Sigmoid colon (tissue), 7 donors: ENCODE measurements at places on chromosomes 5 and 9. TPM values are rescaled to one million over a fixed set of nuclear protein-coding genes. Genes with fewer than 3 reads are reported as not detected.

GAS1 gene
- 73.4 TPM for total RNA-seq

- no peaks in the 10 kb centered on the region for H3K36me3 ChIP-seq
- H3K27ac ChIP-seq = no peak overlapping the region
- peaks cover 8% of the 10 kb centered on the region for H3K4me1 ChIP-seq
- H3K4me3 ChIP-seq = no peak overlapping the region
These were observed 23.8 kb upstream of the ALDH1B1 start for GRCh38 chr9:38368731-38369130.

DNA sequence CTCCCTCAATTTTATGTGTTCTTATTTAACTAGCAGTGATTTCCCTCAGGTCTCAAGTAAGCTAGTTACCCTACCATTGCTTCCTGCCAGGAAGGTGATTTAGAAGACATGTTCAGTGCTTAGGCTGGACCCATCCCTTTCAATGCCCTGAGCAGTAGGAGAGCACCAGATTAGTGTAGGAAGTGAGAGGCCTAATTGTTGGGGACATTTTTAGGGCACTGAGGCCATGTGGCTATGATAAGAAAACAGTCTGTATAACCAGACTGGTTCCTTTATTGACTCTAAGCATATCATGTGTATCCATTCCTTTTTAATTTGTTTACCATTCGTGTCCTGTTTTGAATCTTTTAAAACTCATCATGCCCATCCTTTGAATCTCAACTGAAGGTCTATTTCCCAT is 312.3 kb upstream of the PRR16 start:
- H3K4me3 ChIP-seq = no peak overlapping the region
- no peaks in the 10 kb centered on the region for H3K27me3 ChIP-seq
- no peaks in the 10 kb centered on the region for H3K4me1 ChIP-seq
- no peak overlapping the region for H3K27ac ChIP-seq
- no peaks in the 10 kb centered on the region for H3K36me3 ChIP-seq

GRCh38 chr9:19431361-19432171 is 22.8 kb downstream of the ACER2 start:
- peak overlapping the region; percentile 39 for H3K27ac ChIP-seq
- peak; percentile 78 for DNase-seq
- no peaks in the 10 kb centered on the region for H3K4me1 ChIP-seq

PSD2 gene
- total RNA-seq = not detected
